ENCODE measurements at places on chromosomes 1 and 21.

GRCh38 chr1:38680801-38681510, 178.6 kb downstream of the RRAGC start:
- DNase-seq = no peak

- no peak for DNase-seq
These were observed 67.8 kb downstream of the FASLG start for GRCh38 chr1:172726740-172727139.

GRCh38 chr1:62321446-62321845, 2.2 kb upstream of the KANK4 start:
- no peak for DNase-seq

GRCh38 chr1:32877211-32878110, 6.7 kb upstream of the FNDC5 start:
- peak; percentile 56 for DNase-seq

DNA sequence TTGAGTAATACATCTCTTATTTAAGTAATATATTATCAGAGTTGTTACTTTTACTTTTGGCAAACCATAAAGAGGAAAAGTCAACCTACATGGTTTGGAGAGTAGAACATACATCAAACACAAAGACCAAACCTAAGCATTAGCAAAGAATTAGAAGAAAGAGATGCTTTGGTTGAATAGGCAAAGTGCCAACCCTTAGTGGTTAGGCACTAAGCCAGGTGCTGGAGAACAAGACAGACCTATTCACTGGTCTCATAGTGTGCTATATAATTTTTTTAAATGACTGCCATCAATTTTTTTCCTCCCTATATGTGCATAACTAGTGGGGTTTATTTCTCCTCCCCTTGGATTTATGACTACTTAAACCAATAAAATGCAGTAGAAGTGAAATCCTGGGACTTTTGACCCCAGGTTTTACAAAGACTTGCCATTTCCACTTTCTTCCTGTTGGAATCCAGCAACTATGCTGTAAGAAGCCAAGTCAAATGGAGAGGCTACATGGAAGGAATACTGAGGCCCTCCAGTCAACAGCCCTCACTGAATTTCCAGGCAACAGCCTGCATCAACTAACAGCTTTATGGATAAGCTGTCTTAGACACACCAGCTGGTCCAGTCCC, 69.8 kb upstream of the HAO2 start:
- DNase-seq = no peak

All from NCI-H2171 treated with DMSO at 0.1 percent for 48 hours (cell line).